ENCODE measurements at places on chromosomes 7 and 10.

- DNase-seq: peak; percentile 35
Observed at GRCh38 chr10:26911811-26912461, 51.2 kb upstream of the ABI1 start.

DNA sequence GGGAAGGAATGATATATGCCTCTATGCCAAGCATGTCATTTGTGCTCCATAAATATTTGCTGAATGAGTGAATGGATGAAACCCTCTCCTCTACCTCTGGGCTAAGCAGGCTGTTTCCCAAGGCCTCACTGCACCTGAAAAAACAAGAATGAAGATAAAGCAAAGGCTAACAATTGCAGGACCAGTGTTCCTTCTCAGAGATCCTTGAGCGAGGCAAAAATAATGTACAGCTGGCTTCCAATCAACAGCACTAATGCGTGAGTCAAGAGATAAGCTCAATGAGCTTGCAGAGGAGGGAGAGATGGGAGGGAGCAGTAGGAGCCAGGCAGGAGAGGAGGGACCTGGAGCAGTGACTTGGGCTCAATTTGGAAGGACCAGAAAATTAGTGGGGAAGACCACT lies 144.5 kb upstream of the NFE2L3 start:
- no peak for DNase-seq

- no peak for DNase-seq
Observed at GRCh38 chr7:117097860-117098259, 144.6 kb downstream of the ST7 start.

- DNase-seq: no peak
Observed at GRCh38 chr10:99524736-99525380, 7.9 kb upstream of the NKX2-3 start.

DNA sequence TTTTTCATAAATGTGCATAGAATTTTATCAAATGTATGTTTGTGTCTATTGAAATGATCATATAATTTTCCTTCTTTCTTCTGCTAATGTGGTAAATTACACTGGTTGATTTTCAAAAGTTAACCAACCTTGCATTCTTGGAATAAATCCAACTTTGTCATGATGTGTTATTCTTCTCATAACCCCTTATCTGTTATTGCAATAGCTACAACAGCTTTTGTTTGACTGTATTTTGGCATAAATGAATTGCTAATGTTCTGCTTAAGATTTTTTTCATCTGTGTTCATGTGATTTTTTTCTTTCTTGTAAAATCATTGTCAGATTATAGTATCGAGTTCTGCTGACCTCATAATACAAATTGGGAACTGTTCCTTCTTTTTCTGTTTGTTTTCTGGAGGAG lies 17.6 kb downstream of the CDH23 start:
- DNase-seq: no peak

GRCh38 chr7:16421333-16422102 lies at the start of gene CRPPA:
Gene CRPPA (minus strand): TSS chr7:16421538. CDS start chr7:16421322, 216 bp downstream.
- DNase-seq: peak; percentile 14

- DNase-seq: no peak
Observed at GRCh38 chr7:121080913-121081326, 92.4 kb downstream of the CPED1 start.

DNA sequence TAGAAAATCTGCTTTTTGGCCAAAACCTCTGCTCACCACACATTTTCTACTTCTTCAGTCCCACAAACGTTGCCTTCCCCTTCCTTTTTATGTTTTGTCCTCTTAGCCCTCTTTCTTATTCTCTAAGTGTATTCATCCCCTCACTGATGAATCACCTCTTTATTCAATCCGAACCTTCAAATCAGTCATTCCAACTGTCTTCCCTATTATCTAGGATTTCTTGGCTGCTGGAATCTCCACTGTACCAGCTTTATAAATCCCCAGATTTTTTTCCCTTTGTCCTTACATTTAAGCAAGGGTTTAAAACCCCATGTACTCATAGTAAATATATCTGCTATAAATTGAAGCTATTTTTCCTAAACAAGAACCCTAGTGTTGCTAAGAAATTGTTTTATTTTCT lies 176.9 kb downstream of the SEMA3A start:
- no peak for DNase-seq
